ENCODE measurements at places on chromosomes 12 and 14.

DNA sequence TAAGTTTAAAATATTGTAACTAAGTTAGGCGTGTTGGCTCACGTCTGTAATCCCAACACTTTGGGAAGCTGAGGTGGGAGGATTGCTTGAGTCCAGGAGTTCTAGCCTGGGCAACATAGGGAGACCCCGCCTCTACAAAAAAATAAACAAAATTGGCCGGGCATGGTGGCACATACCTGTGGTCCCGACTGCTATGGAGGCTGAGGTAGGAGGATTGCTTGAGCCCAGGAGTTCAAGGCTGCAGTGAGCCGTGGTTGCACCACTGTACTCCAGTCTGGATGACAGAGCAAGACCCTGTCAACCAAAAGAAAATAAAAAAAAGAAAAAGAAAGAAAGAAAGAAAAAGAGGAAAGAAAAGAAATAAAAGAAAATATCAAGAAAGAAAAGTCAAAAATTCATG is 72.5 kb downstream of the TSPAN11 start:
- no peak for DNase-seq

DNA sequence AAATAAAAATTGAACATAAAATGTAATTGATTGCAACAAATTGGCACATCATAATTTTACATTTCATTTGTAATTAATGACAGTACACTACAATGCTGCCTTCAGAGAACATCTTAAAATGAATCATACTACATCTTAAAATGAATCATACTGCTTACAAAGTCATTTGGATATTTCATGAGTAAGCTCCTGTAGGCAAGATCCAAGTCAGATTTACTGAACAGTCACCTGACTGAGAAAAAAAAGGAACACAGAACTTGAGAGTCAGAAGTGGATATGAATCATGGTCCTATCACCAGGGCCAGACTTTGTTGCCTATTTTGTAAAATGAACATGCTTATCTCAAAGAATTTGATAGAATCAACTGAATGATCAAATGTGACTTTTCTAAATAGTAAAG is 32.7 kb upstream of the FBLN5 start:
- DNase-seq = no peak

GRCh38 chr12:6772726-6773589 is 638 bp downstream of the LAG3 start:
- no peak for DNase-seq

DNA sequence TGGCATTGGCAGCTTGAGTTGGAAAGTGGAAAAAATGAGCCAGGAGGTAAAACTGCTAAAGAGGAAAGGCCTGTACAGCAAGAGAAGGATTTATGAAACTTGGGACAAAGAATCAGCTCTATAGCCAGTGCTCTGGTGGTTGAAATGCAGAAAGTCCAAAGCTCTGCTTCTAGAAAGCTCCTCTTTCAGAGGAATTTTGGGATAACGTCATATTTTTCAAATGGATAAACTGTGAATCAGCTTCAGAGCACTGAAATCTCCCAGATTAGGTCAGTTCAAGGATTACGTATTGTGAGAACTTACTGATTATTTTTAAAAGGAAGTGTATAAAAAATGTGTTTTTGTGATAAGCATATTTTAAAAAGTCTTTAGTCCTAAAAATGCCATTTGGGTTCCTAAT is 203.1 kb upstream of the CNOT2 start:
- DNase-seq = no peak

GRCh38 chr14:52067873-52068614 is 815 bp downstream of the NID2 start:
- no peak for DNase-seq

GRCh38 chr12:71410844-71411243 is 28.8 kb upstream of the LGR5 start:
- DNase-seq = no peak

DNA sequence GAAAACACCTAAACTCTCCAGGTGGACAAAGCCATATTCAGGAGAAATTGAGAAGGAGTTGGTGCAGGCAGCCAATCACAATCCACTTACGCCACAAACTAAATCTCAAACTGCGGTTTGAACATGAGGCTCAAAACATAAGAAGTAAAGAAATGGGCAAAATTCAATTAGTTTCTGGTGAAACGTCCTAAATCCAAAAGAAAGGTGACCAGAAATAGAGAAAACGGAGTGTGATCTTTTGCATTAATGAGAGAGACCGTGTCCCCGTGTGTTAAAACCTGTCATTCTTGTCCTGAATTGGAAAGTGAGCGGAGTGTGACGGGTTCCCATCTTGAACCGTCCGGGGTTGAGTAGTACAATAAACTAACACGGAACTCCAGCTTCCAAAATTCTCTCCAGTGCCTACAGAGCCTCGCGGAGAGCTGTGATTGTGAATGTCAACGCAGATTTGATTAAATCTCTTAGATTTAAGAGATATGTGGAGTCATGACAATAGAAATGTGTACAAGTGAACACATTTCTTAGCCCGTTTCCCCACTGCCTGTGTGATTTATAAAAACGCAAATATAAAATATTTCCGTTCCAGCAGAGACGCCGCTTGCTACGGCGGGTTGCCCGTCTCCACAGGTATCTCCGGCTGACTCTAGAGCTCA is 595 bp upstream of the METAP2 start:
- DNase-seq = no peak

GRCh38 chr14:104804481-104805325 is 3.8 kb downstream of the ZBTB42 start:
- DNase-seq = no peak

DNA sequence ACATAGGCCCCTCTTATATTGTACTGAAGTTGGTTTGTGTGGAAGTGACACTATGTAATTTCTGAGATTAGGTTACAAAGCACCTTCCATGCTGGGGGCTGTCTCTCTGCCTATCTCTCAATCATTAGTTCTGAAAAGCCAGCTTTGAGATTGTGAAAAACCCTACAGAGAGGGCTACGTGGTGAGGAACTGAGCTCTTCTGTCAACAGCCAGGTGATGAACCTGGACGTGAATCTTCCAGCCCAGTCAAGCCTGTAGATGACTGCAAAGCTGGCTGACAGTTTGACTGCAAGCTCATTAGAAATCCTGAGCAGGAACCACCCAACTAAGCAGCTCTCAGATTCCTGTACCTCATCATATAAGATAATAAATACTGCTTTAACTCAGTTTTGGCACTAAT is 36.3 kb upstream of the BBS10 start:
- DNase-seq = no peak

DNA sequence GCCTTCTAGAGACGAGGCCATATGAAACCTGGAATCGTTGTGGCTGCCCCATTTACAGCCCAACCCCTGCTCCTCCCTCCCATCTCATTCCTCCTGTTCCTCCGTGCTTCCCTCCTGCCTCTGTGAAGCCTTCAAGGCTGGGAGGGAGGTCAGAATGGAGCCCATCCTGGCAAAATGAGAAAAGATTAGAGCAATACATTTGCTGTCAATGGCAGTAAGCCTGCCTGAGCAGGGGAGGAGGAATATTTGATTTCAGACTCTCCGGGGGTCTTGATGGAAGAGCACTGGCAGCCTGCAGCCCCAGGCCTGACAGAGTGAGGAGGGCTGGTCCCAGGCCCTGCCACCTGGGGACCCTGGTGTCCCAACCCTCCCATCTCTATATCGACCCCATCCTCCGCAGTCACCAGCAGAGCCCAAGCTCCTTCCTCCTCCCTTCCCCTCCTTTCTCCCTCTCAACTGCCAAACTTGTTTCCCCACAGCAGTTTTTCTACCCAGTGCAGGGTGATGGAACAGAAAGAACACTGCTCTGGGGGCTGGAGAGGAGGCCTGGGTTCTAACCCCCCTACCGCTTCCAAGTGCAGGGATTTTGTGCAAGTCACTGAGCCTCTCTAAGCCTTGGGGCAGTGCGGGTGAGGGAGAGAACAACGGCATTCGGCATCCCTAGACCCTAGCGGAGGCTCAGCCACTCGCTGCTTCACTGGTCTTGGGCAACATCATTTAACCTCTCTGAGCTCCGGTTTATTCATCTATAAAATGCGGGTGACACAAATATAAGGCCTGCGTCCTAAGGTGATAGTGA is 16.0 kb upstream of the RACGAP1 start:
- no peak for DNase-seq

GRCh38 chr12:113689047-113689610 is 217.5 kb upstream of the LHX5 start:
- no peak for DNase-seq

- DNase-seq = no peak
Measured at GRCh38 chr12:22046968-22047390, 961 bp downstream of the CMAS start.

DNA sequence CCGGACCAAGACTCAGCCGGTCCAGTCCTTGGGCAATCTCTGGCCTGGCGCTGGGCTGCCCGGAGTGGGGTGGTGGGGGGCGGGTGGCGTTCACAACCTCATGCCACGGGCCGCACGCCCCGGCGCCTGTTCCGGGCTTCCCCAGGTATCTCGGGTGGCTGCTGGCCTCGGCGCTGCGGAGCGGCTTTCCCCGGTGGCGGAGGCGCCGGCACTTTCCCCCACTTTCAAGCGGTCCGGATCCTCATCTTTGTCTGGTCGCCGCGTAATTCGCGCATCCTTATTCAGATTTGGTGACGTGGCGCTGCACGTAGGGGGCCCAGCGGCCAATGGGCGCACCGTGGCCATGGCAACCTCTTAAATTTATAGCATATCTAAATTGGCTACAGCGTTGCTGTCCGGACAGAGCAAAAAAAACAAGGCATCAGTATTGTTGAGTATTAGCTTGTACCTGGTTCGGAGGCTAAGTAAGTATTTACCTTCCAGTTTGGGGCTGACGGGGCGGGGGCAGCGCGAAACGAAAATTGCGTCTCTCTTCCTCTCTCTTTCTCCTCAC is at the start of gene LHX5:
Gene LHX5, minus strand, starts transcription at position 253 of the 553 bp plus-strand sequence. CDS start 373 bp downstream, outside the sequence.
- no peak for DNase-seq

- no peak for DNase-seq
Measured at GRCh38 chr12:56021889-56022497, 1.1 kb downstream of the IKZF4 start.

- peak; percentile 48 for DNase-seq
Measured at GRCh38 chr14:59688224-59689170, 111.9 kb upstream of the CCDC175 start.

All from NCI-H1436 (cell line).